Activated CD4-positive, alpha-beta T cell treated with anti-CD3 and anti-CD28 coated beads for 24 hours (primary cell): ENCODE measurements at places on chromosomes 12 and 14.
A peak's percentile ranks its signal among the peaks of the same experiment; 100 is the strongest.

DNA sequence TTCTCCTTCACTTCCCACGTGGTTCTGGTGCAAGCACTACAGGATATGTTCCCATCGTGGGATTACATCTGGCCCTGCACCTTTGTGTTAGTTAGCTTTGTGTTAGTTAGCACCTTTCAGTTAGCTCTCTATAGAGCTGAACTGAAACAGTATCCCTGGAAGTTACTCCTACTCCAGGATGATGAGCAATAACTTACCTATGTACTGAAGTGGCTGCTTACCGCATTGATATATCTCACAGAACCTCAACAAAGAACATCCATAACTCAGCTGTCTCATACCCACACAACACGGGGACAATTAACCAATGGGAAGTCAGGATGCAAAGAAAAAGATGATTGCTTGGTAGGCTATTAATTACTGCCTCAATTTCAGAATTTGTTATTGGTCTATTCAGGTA is 146.6 kb downstream of the ASCL4 start:
- no peak for DNase-seq

- DNase-seq = no peak
Observed at GRCh38 chr14:68630081-68630571, 162.7 kb downstream of the ZFP36L1 start.

GRCh38 chr14:34299360-34299759 is 162.7 kb downstream of the SPTSSA start:
- DNase-seq = no peak

DNA sequence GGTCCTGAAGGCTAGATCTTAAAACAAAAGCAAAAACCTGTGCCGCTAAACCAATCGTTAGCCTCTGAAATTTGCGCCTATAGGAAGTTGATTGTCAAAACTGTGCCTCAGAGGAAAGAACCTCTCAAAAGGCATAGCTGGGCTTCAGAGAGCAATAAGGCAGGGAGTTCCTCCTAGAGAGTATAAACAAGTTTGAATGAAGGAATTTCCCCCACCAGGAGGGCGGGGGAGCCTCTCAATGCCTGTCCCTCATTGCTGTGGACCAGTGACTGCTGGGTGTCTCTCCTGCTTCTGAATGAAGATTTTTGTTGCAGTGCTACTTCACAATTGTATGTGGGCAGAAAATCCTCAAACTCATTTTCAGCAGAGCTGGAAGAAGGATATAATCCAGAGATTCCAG is 88.6 kb downstream of the KCNK10 start:
- DNase-seq = no peak

GRCh38 chr12:2539938-2540337 is 254.8 kb upstream of the FKBP4 start:
- no peak for DNase-seq

DNA sequence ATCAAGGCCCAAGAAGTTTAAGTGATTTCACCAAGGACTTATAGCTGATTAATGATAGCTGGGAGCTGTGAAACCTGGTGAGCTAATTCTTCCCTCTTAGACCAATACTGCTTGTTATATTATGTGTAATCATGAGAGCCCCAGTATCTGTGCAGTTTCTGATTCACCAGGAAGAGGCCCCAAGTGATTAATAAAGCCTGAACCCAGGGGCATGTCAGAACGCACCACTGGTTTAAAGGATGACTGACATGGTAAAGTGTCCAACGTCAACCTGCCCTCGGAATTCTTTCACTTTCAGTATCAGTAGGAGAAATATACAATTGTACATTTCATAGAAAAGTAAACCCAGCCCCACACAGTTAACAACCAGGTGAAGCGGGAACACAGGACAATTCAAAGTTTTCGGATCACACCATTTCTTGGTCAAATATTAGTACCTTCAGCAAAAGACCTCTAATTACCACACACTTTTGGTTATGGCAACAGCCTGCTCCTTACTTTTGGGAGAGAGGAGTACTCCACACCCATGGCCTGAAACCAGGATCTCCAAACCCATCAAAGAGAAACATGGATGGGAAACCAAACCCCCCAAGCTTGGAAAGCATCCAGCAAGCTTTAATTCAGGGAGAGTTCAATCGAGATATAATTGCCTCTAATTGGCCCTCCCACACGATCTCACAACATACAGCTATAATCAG is 28.5 kb downstream of the TMCC3 start:
- peak; percentile 17 for DNase-seq

- no peak for DNase-seq
Observed at GRCh38 chr12:64669270-64669842, 59.1 kb downstream of the RASSF3 start.

DNA sequence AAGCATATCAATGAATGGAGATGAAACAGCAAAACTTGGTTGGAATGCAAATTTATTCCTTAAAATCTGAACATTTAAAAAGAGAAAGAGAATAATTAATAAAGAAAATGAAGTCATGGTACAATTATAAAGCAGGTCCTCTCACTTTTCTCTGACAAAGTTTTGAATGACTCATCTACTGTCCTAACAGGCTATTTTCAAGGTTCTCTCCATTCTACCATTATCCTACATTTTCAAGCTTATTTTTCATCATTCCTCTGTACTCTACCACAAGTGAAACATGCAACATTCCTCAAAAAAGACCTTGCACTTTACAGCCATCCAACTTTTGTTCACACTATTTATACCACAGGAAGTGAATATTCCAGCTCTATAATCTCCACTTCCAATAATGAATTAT is 36.9 kb upstream of the AP4S1 start:
- no peak for DNase-seq

DNA sequence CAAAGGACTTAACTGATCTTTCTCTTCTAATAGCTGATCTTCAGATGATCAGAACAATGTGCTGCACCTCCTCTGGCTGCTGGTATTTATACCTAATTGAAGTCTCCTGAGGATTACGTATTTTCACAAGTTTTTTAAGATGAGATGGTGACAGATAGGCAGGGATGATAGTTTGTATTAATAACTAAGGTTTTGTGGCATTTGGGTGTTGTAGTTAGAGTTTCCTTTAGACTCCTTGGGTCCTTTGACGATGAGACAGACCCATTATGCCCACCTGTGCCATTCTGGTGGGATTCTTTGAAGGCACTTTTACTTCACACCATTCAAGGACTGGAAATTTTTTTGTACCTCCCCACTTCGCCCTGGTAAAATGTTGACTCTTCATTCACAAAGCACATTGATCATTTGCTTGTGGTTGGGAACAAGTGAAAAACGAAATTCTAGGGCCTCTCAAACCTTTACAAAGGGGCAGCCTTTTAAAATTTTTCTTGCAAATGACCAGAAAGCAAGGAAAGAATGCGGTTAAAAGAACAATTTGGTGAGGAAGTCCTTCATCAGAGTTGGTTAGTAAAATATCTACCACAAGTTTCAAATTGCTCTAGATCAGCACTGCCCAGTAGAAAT is at the start of gene IFNG:
IFNG (minus strand) TSS at position 60 of the 624 bp plus-strand sequence. CDS start 125 bp downstream, outside the sequence.
- no peak for DNase-seq

DNA sequence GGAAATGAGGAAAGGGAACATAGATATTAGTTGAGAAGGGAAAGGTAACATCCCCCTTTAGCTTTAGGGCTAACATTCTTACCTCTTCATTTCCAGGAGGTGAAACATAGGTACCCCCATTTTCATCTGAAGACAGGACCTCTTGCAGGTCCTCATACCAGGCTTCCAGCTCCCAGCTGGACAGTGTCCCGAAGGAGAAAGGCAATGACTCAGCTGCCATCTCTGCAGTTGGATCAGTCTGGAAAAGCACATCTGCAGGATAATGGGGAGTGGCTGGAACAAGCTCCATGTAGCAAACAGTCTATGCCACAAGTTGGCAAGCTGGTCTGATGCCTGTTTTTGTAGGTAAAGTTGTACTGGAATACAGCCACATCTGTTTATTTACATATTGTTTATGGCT is 3.1 kb downstream of the DDIT3 start:
- no peak for DNase-seq

DNA sequence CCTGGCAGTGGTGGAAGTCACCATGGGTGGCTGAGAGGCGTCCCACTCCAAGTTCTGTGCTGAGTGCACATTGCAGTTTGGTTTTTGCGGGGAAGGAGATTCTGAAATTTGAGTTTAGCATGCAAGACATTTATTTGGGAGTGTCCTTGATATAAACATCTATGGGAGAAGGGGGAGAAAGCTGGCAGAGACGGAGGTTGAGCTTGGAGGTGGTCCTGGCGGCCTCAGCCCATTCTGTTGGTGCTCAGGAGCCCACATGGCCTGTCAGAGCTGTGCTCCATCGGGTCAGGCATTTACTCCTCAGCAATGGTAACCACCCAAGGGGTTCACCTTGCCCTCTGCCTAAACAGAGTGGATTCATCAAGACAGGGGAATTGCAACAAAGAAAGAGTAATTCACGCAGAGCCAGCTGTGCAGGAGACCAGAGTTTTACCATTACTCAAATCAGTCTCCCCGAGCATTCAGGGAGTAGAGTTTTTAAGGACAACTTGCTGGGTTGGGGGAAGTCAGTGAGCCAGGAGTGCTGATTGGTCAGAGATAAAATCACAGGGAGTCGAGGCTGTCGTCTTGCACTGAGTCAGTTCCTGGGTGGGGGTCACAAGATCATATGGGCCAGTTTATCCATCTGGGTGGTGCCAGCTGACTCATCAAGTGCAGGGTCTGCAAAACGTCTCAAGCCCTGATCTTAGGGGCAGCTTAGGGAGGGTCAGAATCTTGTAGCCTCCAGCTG is 323.3 kb upstream of the TMEM132C start:
- DNase-seq = no peak

- DNase-seq = no peak
Observed at GRCh38 chr14:73014105-73014504, 12.8 kb downstream of the ZFYVE1 start.

- no peak for DNase-seq
Observed at GRCh38 chr12:30437616-30438015, 258.1 kb downstream of the IPO8 start.

DNA sequence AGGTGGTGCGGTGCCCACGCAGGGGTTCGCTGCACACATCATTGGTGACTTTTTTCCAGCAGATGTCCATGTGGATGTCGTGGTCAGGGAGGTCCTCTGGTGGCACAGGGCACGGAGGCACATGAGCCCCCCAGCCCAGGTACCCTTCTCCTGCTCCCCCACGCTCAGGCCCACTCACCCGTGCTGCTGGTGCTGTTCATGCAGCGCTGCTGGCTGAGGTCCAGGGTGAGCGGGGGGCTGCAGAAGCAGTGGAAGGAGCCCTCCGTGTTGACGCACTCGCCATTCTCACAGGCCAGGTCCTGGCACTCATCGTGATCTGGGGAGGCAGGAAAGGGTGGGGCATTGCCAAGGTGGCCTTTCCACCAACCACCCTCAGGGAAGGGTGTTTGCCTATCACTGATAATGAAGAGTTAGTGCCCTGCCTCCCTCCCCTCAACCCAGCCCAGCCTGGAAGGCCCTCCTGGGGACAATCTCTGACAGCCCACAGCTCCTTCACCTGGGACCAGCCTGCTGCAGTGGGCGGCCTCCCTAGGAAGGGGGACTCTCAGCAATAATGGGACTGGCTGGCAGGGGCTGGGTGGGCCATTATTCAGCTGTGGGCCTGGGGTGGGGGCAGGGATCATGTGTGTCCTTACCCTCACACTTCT is 9.8 kb downstream of the ISCA2 start:
- DNase-seq = no peak

GRCh38 chr14:30573966-30574365 is 15.0 kb downstream of the G2E3 start:
- DNase-seq = no peak

DNA sequence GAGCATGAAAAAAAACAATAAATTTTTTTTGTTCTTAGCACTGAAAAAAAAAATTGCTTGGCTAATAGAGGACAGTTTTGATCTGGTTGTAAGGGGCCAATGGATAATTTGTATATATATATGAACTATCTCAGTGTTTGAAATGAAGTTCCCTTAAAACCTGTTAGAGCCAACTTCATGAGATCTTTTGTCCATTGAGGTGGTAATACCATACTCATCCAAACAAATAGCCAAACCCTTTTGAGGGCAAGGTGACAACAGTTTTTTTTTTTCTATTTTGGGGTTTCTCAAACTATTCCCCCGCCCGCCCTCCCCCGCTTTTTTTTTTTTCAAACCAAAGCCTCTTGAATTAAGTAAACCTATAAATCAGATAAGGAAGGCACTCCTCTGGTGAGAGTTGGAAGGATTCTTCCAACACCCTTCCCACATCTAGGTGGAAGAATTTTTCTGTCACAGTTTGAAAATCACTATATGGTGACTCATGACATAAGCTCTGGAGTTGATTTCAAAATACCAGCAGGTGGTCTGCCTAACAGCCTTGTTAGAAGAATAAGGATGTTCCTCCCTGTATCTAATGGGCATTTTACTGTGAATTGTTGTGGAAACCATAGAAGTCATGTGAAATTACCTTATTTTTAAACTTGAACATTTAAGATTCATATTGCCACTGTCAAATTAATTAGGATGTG is 10.2 kb downstream of the ARHGAP5 start:
- no peak for DNase-seq

DNA sequence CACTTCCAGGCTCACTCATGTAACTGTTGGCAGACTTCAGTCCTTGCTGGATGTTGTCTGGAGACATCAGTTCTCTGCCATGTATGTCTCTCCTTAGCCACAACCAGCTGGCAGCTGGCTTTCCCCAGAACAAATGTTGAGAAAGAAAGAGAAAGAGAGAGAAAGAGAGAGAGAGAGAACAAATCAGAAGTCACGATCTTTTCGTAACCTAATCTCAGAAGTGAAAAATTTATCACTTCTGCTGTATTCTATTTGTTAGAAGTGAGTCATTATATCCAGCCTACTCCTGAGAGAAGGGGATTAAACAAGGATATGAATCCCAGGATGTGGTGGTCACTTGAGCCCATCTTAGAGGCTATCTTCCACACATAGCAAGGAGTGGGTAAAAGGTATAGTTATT is 101.2 kb downstream of the BTG1 start:
- no peak for DNase-seq

DNA sequence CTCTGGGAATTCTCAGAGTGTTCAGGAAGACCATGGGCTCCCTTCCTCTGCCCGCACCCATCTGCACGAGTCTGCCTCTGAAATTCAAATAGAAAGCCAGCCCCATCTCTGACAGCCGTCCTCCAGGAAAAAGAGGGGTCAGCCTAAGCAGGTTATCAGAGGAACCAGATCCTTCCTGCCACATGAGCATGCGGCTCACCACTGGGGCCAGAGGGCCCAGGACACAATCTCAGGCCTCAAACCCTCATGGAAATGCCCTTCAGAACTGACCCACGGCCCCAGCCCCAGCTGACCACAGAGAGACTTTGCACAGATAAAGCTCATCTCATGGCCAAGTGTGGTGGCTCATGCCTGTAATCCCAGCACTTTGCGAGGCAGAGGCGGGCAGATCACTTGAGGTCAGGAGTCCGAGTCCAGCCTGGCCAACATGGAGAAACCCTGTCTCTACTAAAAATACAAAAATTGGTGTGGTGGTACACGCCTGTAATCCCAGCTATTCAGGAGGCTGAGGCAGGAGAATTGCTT is 23.2 kb downstream of the PXN start:
- DNase-seq = no peak

- no peak for DNase-seq
Observed at GRCh38 chr14:104874110-104874531, 9.1 kb downstream of the CEP170B start.
